Activated CD4-positive, alpha-beta T cell treated with anti-CD3 and anti-CD28 coated beads, Interleukin-2, Interleukin-4, amounts not matched to agents 100 ng/mL and 50 ng/mL, durations not matched to agents 16 hours and 8 hours (primary cell): ENCODE measurements at places on chromosomes 16 and 17.

GRCh38 chr16:74726716-74727115 lies 26.1 kb upstream of the MLKL start:
- peak; percentile 49 for DNase-seq

- no peak for DNase-seq
Observed at GRCh38 chr17:1604831-1605528, 23.7 kb downstream of the SLC43A2 start.

DNA sequence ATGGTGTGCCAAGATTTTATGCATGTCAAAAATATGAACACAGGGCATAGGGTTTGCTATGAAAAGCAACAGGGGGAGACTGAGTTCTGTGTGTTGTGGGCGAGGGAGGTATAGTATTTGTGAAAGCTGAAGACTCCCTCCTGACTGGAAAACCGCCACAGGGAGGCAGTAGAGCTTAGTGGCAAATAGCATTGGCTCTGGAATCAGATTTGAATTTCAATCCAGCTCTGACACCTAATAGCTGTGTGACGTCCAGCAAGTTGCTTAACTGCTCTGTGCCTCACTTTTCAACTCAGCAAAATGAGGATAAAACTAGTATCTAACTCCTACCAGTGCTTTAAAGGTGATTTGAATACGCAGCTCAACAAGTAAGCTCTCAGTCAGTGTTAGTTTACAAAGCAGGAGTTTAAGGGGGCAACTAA lies 22.0 kb downstream of the KPNA2 start:
- DNase-seq, result peak; percentile 34

- no peak for DNase-seq
Observed at GRCh38 chr17:70447588-70447987, 278.3 kb downstream of the KCNJ2 start.

- no peak for DNase-seq
Observed at GRCh38 chr17:58452738-58453137, 35.4 kb upstream of the RNF43 start.

GRCh38 chr17:21213638-21214014 lies 335 bp downstream of the TMEM11 start:
- DNase-seq, result no peak

DNA sequence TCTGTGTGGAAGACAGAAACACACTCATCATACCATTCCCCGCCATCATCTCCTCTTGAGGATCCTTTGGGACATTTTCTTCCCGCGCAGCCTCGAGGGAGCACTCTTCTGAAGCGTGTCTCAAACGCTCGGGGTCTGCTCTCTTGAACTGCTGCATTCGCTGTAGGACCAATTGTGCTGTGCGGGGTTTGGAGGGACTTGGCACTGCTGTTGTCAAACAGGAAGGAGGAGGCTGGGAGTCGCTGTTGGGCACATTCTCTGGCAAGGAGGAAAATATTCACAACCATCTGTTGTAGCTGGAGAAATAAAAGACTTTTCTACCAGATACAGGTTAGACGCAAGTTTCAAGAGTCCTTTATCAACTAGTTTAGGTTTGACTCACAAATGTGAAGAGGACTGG lies 5.0 kb downstream of the SLX4 start:
- DNase-seq, result no peak

DNA sequence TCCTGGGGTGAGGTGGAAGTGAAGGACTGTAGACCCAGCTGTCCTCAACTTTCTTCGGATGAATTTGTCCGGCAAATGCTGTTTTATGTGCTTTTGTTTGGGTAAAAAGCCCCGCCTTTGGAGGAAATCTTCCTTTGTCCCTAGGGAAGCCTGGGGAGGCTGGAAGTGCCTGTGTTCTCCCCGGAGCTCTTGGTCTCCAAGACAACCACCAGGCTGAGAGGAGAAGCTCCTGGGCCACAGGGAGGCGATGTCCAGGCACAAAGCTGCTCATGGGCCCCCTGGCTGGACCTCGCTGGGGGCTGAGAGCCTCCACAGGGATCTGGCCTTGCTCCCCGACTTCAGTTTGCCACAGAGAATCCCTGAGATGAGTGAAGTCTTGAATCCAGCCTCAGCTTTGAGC lies 293.1 kb upstream of the N4BP1 start:
- no peak for DNase-seq

GRCh38 chr17:16447676-16448075 lies 32.3 kb downstream of the TRPV2 start:
- DNase-seq, result no peak

DNA sequence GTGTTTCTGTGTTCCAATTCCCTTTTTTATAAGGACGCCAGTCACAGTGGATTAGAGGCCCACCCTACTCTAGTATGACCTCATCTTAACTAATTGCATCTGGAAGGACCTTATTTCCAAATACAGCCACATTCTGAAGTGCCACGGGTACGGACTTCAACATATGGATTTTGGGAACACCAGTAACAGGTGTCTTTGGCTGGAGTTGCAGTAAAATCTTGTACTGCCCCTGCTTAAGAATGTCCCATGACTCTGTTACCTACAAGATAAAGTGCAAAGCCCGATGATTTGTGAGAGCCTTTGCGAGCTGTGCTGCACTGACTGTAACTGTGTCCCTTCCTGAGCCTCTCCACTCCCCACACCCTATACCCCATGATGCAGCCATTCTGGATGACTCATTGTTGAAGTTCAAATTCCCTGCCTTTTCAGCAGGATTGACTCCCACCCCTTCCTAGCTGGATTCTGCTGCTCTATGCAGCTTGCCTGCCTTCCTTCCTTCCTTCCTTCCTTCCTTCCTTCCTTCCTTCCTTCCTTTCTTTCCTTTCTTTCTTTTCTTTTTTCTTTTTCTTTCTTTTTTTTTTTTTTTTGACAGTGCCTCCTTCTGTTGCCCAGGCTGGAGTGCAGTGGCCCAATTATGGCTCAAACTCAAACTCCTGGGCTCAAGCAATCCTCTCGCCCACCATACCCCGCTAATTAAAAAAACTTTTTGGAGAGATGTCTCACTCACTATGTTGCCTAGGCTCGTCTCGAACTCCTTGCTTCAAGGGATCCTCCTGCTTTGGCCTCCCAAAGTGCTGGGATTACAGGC lies 2.1 kb downstream of the HCRT start:
- no peak for DNase-seq

- DNase-seq, result no peak
Observed at GRCh38 chr16:2205967-2206313, 686 bp downstream of the MLST8 start.

DNA sequence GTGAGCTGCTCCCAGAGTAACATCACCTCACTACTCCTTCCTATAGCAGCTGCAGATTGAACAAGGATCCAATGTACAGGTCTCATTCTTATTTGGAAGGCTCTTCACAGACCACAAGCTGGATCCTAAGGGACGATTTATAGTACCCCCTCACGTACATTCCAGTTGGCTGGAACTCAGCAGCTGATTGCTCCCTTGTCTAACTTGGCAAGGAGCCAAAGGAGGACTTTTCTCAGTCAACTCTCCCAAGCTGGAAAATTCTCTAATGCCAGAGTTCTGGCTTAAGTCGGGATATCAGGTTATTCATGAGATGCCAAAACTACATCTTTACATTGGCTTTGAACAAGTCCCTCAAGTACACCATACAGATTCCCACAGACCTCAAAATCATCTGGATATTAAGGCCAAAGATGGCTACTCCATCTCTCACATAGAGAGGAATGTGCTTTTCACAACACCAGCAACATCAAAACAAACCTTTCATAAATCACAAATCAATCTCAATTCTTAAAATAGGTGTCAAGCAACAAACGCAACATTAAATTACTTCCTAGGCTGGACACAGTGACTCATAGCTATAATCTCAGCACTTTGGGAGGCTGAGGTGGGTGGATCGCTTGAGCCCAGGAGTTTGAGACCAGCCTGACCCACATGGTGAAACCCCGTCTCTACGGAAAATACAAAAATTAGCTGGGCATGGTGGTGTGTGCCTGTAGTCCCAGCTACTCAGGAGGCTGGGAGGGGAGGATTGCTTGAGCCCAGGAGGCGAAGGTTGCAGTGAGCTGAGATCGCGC lies 39.3 kb downstream of the SMG6 start:
- DNase-seq, result no peak

DNA sequence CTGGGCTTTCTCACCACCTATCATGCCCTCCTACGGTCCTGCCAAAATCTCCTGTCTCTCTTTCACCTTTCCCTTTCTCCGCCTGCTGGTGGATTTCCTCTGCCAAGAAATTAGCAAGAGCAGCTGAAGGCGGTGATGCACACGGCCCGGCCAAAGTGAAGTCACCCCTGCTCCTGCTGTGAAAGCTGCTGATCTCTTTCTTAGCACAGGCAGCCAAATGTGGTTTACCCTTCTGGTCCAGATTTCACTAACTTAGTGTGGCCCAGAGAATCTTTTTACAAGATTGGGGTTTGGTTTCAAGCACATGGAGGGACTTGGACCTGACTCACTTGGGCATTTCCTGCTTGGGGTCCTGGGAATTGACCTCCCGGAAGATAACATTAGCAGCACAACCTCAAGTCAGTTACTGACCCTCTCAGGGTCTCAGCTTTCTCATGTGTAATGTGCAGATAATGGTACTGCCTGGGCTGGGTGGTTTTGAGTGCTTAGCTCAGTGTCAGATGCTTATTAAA lies 155.7 kb downstream of the SOCS1 start:
- peak; percentile 94 for DNase-seq

GRCh38 chr17:61209106-61209439 lies 190.6 kb upstream of the TBX2 start:
- no peak for DNase-seq

DNA sequence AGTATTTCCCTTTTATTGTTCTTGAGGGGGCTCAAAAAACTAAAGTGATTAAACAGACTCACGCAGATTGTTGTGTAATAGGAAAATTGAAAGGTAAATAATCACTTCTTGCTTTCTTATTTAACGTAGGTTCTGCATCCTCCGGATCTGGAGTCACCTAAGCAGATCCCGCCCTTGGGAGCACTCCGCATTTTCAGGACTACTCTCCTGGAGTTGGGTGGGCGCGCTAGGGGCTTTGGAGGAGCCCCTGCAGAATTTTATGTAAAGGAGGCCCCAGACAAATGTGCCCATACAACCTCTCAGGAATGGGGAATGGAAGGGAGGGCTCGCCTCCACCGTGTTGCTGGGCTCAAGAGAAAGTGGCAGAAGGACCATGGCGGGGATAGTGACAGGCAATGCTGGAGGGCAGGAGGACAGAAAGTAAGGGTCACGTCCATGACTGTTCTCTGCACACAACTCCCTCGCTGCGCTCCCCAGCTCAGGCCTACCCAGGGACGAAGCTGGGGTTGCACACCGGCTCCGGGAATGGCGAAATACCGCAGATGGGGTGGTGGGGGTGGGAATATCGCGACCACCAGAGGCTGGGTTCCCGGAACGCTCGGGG lies 8.3 kb downstream of the MT2A start:
- no peak for DNase-seq

GRCh38 chr17:19017804-19018599 lies 13.4 kb upstream of the FAM83G start:
- DNase-seq, result no peak

GRCh38 chr17:17514993-17515933 lies 19.1 kb upstream of the RASD1 start:
- DNase-seq, result no peak

GRCh38 chr17:82051776-82052637 lies at the start of the genes GPS1 and RFNG:
Gene GPS1 (plus strand): TSS chr17:82051898. CDS start chr17:82051932, 34 bp downstream.
Gene RFNG (minus strand): TSS chr17:82051811. CDS start chr17:82051766, 45 bp downstream.
- peak; percentile 75 for DNase-seq

- DNase-seq, result peak; percentile 12
Observed at GRCh38 chr16:16063683-16064082, 114.3 kb downstream of the ABCC1 start.

- DNase-seq, result peak; percentile 73
Observed at GRCh38 chr17:45313996-45314740, 2.7 kb downstream of the MAP3K14 start.

GRCh38 chr17:78226759-78227454 lies 4.5 kb upstream of the TMEM235 start:
- no peak for DNase-seq

GRCh38 chr16:87490096-87490798 lies 2.6 kb downstream of the ZCCHC14 start:
- no peak for DNase-seq

DNA sequence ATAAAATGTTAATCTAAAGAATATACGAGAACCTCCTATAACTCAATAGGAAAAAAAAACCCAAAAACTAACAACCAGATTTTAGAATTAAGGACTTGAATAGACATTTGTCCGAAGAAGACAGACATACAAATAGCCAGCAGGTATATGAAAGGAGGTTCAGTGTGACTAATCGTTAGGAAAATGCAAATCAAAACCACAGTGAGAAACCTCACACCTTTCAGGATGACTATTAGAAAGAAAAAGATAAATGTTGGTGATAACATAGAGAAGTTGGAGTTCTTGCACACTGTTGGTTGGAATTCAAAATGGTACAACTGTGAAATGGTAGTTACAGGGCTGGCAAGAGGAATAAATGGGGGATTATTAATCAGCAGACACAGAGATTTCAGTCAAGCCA lies 339.0 kb downstream of the TMEM114 start:
- DNase-seq, result peak; percentile 27

DNA sequence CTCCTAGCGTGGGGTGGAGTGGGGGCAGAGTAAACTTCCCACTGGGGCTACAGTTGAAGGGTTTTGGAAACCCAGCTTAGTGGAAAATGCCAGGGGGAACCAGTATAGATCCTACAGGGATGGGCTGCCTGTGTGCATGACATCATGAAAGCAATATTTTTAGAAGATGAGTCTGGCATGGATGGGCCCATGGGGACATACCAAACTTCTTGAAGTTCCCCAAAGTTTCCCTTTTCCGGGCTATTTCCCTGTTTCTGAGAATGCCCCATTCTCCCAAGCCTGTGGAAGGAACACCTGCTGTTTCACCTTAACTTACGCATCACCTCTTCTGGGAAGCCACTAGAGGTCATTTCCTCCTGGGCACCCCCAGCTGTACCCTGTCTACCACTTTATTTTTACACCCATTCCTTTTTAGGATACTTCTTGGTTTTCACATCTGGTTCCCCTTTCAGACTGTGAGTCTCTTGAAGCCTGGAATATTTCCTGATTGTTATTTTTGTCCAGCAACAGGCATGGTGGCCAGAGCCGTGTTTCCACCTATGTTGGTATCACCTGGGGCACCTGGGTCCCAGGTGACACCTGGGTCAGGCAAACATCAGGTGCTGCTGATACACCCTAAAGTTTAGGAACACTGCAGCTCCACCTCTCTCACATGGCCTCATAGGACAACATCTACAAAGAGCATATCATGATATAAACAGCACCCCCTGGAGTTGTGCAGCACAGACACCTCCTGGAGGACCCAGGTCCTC lies 9.8 kb downstream of the SOCS3 start:
- no peak for DNase-seq

- DNase-seq, result no peak
Observed at GRCh38 chr17:79831265-79832217, 7.7 kb downstream of the CBX4 start.

DNA sequence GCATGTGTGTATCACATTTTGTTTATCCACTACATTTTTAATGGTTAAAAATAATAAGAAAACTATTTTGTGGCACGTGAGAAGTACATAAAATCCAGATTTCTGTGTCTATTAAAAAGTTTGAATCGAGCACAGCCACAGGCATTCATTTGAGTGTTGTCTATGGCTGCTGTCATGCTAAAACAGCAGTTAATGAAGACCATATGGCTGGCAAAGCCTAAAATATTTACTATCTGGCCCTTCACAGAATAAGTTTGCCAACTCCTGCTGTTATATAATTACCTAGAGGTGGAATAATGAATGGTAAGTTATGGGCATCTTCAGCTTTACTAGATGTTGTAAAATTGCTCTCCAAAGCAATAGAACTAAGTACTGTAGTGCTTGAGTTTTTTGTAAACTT lies 30.5 kb downstream of the TMEM98 start:
- DNase-seq, result no peak
